ENCODE measurements at places on chromosomes 5 and 9.

DNA sequence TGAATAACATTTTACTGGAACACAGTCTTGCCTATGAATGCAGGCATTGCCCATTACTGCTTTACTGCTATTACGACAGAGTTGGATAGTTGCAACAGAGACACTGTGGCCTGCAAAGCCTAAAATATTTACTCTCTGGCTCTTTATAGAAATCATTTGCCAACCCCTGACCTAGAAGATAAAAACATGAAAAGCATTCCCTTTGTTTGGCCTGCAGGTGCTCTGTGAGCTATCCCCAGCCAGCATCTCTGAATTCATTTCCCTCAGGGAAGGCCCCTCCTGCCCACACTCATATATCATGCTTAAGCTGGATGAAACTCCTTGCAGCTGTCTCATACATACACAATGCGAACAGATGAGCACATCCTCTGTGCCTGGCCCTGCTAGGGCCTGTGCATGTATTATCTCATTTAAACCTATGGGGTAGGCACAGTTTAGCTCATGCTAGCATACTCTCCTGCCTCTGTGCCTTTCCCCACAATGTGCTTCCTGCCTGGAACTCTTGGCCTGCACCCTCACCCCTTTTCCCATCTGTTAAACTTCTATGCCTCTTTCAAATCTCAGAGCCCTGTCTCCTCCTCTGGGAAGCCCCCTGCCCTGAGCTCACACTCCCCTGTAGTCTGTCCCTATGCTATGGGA, 193.1 kb downstream of the PAX5 start:
- DNase-seq, result no peak

- DNase-seq, result no peak
Measured at GRCh38 chr5:24899180-24899579, 254.4 kb upstream of the CDH10 start.

GRCh38 chr5:54083851-54084250, 226.5 kb downstream of the ARL15 start:
- DNase-seq, result no peak

DNA sequence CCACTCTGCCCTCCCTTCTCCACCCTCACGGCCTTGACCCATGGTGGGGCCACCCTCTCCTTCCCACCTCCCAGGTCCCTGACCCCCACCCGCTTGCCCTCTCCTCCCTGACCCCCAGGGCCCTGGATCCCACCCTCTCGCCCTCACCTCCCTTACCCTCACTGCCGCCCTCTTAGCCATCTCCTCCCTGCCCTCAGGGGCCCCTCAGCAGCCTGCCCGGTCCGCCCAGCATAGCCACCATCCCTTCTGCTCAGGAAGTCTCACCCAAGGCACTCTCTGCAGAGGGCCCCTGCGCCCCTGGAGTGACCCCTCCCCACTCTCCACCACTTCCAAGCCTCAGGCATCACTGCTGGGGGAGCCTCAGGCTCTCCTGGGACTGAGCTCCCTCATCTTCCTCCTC, 66.3 kb downstream of the MRPL36 start:
- DNase-seq, result no peak

- no peak for DNase-seq
Measured at GRCh38 chr9:36843964-36844363, 190.1 kb downstream of the PAX5 start.

Measured in activated CD4-positive, alpha-beta T cell treated with anti-CD3 and anti-CD28 coated beads for 4 hours (primary cell).